ENCODE measurements at places on chromosomes 5 and 9.

- DNase-seq: no peak
These were observed 111.4 kb upstream of the SLC1A3 start for GRCh38 chr5:36494841-36495601.

DNA sequence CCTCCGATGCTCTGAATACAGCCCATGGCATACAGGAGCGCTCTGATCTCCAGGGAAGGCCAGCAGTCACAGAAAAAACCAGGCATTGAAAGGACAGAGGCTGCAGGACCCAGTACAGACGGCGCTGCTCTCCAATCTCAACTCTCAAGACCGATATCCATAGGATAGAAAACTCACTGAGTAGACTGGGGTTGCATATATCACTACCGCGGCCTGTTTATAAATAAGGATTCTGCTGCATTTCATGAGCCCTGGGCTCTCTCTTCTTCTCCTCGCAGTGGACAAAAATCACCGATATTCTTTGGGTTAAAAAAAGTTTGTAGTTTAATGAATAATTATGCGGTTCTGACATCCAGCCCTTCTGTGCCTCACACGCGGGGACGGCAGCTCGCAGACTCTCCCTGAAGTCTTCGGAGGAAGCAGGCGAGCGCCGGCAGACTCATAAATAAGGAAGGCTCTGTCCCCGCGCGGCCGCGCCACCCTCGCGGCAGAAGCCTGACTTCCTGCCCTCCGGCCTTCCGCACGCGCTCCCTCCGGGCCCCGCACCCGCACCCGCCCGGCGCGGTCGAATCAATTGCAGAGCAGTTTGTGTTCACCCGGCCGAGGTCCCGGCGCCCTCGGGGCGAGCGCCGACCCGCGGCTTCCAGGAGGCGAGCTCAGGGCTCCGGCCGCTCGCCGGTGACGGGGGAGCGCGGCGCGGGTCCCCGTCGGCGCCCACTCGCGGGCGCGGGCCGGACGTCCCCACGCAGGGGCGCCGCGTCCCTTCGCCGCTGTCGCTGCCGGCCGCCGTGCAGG, at the start of gene FAM78A:
TSS of gene FAM78A (minus strand) at position 417 of the 795 bp plus-strand sequence. CDS start at position 86, 331 bp downstream.
- peak; percentile 76 for DNase-seq

DNA sequence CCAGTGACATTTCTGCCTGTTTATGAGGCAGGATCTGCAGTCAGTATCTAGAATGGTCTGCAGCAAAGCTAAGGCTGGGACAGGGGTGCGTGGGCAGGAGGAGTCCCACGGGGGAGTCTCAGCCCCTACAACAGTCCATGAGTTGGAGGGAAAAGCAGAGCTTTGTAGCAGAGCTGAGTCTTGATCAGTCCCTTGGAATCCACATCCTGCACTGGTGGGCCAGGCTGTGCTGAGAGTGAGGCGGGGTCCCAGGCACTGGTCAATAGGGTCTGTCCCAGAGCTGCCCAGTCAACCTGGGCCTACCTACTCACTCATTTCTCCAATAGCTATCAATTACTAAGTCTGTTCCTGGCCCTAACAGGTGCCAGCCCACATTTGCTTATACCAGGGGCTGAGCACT, 5.9 kb downstream of the ACSL6 start:
- no peak for DNase-seq

DNA sequence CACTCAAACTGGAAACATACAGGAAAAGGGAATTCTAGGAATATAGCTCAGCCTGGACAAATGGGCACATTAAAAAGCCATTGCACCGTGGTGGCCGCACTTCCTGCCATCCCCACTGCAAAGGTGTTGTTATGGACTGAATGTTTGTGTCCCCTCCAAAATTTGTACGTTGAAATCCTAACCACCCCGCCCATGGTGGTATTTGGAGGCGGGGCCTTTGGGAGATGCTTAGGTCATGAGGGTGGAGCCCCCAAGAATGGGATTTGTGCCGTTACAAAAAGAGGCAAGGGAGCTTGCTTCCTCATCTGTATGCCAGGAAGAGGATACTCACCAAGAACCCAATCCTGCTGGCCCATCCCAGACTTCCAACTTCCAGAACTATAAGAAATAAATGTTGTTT, 1.1 kb upstream of the CMBL start:
- no peak for DNase-seq

- DNase-seq: no peak
These were observed 25.0 kb upstream of the STARD4 start for GRCh38 chr5:111537141-111538024.

DNA sequence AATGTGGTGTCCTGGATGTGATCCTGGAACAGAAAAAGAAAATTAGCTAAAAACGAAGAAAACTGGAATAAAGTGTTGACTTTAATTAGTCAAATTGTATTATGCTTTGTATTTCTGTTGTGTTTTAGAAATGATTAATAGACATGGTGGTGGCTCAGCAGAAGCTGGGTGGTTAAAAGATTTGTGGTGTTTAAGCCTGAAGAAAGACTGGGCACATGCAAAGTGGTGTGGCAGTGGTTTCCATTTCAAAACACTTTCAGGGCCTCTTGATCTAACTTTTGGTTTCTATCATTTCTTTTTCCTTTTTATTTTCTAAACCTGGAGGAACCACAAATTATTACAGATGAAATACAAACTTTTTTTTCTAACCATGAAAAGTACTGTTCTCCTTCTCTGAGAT, 44.1 kb downstream of the ADGRV1 start:
- DNase-seq: no peak

- DNase-seq: no peak
These were observed 265.7 kb upstream of the EDIL3 start for GRCh38 chr5:84650429-84650828.

DNA sequence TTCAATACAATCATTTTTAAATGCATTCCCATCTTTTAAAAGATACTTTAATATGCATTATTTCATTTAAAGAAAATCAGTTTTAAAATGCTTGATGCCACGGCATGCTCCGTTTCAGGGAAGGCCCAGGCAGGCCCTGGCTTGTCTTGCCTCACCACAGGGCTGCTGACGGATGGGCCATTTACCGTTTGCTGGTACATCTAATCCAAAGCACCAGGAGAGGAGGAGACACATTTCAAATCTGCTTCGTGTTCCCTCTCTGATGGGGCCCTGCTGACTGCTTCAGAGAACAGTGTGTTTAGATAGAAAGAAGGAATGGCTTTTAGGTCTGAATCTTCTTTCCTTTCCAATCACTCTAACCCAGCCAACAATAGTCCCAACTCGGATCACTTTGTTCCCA, 185.2 kb downstream of the DCP2 start:
- DNase-seq: no peak

DNA sequence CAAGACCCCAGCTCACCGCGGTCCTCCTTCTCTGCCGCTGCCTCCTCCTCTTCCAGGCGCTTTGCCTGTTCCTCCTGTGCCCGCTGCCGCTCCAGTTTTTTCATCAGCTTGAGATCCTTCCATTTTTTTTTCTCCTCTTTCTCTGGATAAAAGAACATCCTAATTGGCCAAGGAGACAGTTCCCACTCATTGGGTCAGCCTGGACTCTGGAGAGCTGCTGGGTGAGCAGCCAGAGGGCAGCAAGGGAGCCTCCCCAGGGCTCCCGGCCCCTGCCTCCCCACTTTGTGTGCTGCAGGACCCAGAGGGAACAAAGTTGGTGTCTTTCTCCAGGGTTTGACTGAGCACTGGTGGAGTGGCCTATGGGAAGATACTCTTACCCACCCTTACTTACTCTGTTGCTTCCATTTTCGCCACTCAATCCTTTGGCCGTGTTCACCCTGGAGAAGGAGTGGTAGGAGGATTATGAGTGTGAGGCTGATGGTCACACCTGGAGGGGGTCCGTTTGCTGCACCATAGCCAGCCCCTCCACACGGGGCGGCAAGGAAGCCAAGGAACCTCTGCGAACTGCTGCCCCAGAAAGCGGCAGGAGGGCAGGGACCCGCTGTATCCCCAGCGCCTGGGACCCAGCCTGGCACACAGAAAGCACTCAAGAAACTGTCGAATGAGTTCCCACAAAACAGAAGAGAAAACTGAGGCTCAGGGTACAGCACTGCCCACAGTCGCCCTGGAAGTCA, 708 bp downstream of the SPOUT1 start:
- DNase-seq: no peak

- no peak for DNase-seq
These were observed 87.4 kb downstream of the PAX5 start for GRCh38 chr9:36946653-36947052.

DNA sequence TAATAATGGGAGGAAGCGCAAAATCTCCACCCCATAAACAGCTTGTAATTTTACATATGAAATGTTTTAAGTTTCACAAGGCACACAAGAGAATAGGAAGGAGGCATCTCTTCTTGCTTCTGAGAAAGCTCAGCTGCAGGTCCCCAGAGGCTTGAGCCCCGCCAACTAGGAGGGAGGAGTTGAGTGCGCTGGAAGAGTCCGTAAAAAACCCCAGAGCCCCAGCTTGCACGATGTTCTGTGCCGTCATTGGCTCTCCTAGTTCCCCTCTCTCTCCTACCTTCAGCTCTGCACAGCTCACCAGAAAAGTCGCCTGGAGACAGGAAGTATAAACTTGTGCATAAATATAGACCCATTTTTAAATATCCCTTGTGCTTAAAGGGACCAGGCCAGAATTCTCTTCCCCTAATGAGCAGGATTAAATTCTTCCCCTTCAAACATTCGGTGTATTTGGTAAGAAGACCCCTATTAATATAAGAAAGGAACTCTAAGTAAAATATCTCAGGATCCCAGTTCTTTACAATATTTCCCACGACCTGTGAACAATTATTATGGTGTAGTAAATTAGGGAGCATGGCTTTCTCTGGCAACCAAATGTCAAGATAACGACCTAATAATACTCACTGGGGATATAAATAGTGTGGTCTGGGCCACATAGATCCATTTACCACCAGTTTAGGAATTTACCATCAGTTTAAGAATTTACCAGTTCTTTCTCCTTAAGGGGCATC, 13.7 kb downstream of the GLRX start:
- DNase-seq: peak; percentile 78

DNA sequence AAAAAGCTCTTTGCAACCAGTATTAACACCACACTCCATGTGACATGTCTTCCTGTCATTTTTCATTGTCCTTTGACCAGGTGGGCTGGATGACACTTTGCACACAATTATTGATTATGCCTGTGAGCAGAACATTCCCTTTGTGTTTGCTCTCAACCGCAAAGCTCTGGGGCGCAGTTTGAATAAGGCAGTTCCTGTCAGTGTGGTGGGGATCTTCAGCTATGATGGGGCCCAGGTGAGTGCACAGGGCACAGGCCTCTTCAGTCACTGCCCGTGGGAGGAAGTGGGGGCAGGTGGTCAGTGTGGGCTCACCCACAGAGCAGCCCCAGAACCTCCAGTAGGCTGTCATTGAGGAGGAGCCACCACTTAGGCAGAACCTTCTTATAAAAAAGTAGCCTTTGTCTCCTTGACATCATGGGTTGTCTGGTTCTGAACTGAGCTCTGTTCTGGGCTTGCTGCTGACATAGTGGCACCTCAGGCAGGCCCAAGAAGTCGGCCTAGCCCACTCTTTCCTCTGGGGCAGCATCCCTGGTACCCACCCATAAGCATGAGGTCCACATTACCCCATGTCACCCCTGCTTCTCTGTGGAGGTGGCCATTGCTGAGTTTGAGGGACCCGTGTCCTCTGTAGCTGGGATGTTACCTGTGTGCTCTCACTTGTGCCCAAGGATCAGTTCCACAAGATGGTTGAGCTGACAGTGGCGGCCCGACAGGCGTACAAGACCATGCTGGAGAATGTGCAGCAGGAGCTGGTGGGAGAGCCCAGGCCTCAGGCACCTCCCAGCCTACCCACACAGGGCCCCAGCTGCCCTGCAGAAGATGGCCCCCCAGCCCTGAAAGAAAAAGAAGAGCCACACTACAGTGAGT, 39.3 kb downstream of the SECISBP2 start:
- DNase-seq: no peak

- DNase-seq: no peak
These were observed 43.4 kb downstream of the PPP1R2B start for GRCh38 chr5:156893517-156893916.

- no peak for DNase-seq
These were observed 105.4 kb upstream of the PCAT7 start for GRCh38 chr9:94449486-94449885.

GRCh38 chr9:69905286-69905685, 84.7 kb downstream of the CFAP95 start:
- DNase-seq: no peak

GRCh38 chr5:176781638-176782570, 28.5 kb upstream of the UNC5A start:
- no peak for DNase-seq
